Right atrium auricular region (tissue), 2 donors: ENCODE measurements at places on chromosomes 7 and 10. TPM values are rescaled to one million over a fixed set of nuclear protein-coding genes. Genes with fewer than 3 reads are reported as not detected.

DNA sequence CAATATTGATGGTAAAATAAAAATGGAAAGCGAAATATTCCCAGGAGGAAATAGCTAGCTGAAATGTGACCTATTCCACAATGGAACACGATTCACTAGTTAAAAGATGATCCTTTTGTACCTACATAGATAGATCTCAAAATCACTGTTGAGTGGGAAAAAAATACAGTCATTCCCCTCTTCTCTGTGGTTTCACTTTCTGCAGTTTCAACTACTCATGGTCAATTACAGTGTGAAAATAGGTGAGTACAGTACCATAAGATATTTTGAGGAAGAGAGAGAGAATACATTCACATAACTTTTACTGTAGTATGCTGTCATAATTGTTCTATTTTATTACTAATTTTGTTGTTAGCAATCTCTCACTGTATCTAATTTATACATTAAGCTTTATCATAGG lies 56.0 kb upstream of the COL13A1 start:
- H3K36me3 ChIP-seq = no peaks in the 10 kb centered on the region
- H3K27me3 ChIP-seq = no peaks in the 10 kb centered on the region
- H3K27ac ChIP-seq = no peak overlapping the region
- H3K4me1 ChIP-seq = no peaks in the 10 kb centered on the region
- no peak for DNase-seq
- no peak overlapping the region for H3K4me3 ChIP-seq

- DNase-seq = no peak
- no peaks in the 10 kb centered on the region for H3K27me3 ChIP-seq
- H3K4me3 ChIP-seq = no peak overlapping the region
Measured at GRCh38 chr7:124084024-124084423, 51.2 kb upstream of the TMEM229A start.

DNA sequence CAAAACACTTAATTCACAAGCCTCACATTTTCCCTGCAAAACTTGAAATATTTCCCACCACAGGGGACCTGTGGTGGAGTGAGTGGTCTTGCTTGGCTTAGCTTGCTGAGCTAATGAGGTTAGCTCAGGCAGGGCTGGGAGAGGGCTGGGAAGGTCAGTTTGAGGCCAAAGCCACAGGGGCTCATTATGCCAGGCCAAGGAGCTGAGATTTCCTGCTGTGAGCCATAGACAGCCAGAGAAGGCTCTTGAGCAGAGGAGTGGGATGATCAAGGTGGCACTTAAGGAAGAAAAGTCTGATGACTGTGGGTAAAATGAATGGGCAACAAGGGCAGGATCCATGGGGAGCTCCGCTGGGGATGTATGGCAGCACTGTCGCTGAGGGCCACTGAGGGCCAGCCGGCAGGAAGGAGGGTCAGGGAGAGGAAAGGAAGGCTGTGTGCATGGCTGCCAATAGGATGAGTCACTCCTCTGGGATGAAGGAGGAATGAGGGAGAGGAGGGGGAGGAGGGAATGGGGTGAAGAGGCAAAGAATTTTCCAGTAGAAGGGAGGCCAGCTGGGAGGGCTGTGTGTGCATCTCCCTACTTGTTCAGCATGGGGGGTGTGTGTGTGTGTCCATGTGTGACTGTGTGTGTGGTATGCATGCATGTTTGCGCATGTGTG lies 18.7 kb upstream of the ZNF488 start:
- no peaks in the 10 kb centered on the region for H3K36me3 ChIP-seq
- no peak overlapping the region for H3K4me3 ChIP-seq
- no peaks in the 10 kb centered on the region for H3K4me1 ChIP-seq
- no peaks in the 10 kb centered on the region for H3K27me3 ChIP-seq

DNA sequence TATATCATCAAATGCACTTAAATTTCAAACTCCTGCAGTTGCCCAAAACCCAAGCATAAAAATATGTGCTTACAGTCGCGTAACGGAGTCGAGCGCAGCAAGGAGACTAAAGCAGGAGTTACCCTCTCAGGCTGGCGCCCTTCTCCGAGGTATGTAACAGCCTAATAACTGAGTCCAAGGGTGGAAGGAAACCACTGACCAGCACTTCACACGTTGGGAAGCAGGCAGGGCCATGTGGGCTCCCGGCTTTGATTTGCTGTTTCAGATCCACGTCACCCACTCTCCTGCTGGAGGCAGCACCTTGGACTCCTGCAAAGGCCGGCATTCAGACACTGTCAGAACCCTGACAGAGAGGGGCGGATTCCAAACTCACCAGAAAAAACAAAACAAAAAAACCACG lies 123.8 kb downstream of the DIP2C start:
- H3K4me3 ChIP-seq = no peak overlapping the region
- peaks cover 20% of the 10 kb centered on the region for H3K4me1 ChIP-seq
- H3K27ac ChIP-seq = no peak overlapping the region
- H3K27me3 ChIP-seq = no peaks in the 10 kb centered on the region
- no peak for DNase-seq

DNA sequence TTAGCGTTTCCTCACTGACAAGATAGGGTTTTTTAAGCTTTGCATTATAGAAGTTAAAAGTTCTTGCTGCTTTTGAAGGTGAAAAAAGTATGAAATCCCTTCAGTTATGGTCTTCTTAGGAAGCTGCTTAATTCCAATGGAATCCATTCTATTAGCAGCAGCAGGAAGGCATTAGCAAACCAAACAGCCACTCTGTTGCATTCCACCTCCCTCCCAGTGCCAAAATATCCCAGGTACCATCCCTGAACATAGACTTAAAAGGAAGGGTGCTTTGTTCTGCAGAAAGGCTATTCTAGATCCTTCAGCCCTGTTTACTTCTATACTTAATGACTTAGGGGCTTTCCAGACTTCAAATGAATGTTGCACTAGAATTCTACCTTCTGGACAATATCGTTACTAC lies 23.8 kb downstream of the ENO4 start:
- no peaks in the 10 kb centered on the region for H3K36me3 ChIP-seq
- H3K4me3 ChIP-seq = no peak overlapping the region
- H3K27me3 ChIP-seq = no peaks in the 10 kb centered on the region
- no peak for DNase-seq
- no peak overlapping the region for H3K27ac ChIP-seq
- no peaks in the 10 kb centered on the region for H3K4me1 ChIP-seq

- peaks cover 27% of the 10 kb centered on the region for H3K36me3 ChIP-seq
- no peak overlapping the region for H3K4me3 ChIP-seq
- H3K27me3 ChIP-seq = no peaks in the 10 kb centered on the region
- H3K4me1 ChIP-seq = no peaks in the 10 kb centered on the region
- no peak for DNase-seq
Measured at GRCh38 chr10:87751274-87751673, 66.8 kb downstream of the ATAD1 start.

- H3K4me3 ChIP-seq = no peak overlapping the region
- H3K27ac ChIP-seq = no peak overlapping the region
- no peak for DNase-seq
- no peaks in the 10 kb centered on the region for H3K27me3 ChIP-seq
- peaks cover 11% of the 10 kb centered on the region for H3K36me3 ChIP-seq
Measured at GRCh38 chr7:97847791-97848190, 24.4 kb downstream of the ASNS start.

DNA sequence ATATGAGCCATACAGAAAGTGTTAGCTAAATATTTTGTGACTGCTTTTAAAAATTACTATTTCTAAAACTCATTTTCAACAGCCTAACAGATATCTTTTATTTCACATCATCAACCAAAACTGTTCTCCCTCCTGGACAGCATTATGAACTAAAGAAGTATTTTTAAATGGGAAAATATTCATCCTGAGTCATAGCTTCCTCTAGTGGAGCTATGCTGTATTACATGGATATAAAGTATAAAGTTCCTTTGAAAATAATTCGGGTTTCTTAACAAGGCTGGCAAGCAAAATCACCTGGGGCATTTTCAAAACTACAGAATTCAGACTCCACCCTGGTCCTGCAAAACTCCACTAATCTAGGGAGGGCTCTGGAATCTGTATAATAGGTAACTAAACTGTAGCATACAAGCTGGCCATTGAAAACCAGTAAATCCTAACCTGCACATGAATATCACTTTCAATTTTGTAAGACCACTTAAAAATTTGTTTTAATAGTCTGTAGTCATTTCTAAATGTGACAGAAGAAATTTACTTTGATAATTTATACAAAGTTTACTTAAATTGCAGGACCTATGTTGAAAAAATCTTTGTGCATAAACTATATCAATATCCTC lies 53.5 kb downstream of the SCIN start:
- DNase-seq = no peak
- no peak overlapping the region for H3K27ac ChIP-seq
- H3K4me3 ChIP-seq = no peak overlapping the region
- H3K27me3 ChIP-seq = no peaks in the 10 kb centered on the region
- no peaks in the 10 kb centered on the region for H3K36me3 ChIP-seq

DNA sequence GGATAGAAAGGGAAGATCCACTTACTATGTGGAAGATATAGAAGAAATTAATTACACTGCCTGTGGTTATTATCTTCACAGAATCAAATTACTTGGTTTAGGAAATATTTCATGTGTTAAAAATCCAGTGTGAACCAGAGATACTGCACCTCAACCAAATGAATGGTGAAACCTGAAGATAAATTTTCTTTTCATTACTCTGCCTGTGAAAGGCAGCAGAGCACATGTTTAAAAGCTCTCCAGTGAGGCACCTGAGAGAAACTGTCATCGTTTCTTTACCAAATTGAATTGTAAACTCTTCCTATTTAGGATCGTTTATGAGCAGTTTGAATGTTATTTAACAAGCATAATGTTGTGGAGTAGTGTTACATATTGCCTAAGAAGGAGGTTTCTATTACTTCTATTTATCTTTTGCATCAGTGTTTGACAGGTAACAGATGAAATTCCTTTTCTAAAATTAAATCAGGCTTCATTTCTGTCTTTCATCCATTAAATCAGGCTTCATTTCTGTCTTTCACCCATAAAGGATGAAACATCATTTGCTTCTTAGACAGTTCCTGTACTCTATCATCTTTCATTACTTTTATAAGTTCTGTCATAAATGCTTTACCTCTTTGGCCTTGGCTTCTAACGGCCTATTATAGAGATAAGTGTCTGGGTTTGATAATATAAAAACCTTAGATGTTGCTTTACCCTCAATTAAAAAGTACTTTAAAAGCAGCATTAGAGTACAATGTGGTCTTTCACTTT lies 266.6 kb downstream of the NXPH1 start:
- no peak overlapping the region for H3K4me3 ChIP-seq
- no peaks in the 10 kb centered on the region for H3K27me3 ChIP-seq
- no peaks in the 10 kb centered on the region for H3K4me1 ChIP-seq

Gene CAV1
- total RNA-seq = 396 TPM

Gene NUTM2A
- 2.3 TPM for total RNA-seq

GRCh38 chr10:46319389-46319788 lies 32.6 kb downstream of the ANTXRL start:
- H3K27ac ChIP-seq = no peak overlapping the region
- no peaks in the 10 kb centered on the region for H3K27me3 ChIP-seq
- no peaks in the 10 kb centered on the region for H3K36me3 ChIP-seq
- no peaks in the 10 kb centered on the region for H3K4me1 ChIP-seq
- DNase-seq = peak; percentile 4

Gene CUBN
- 0.15 TPM for total RNA-seq

GRCh38 chr7:43123457-43123856 lies 11.0 kb downstream of the HECW1 start:
- H3K4me3 ChIP-seq = no peak overlapping the region
- no peak for DNase-seq
- H3K36me3 ChIP-seq = no peaks in the 10 kb centered on the region
- no peaks in the 10 kb centered on the region for H3K27me3 ChIP-seq
- no peak overlapping the region for H3K27ac ChIP-seq

Gene ZNF746
- total RNA-seq = 11.0 TPM

- no peaks in the 10 kb centered on the region for H3K36me3 ChIP-seq
- H3K27me3 ChIP-seq = no peaks in the 10 kb centered on the region
- H3K27ac ChIP-seq = no peak overlapping the region
- no peaks in the 10 kb centered on the region for H3K4me1 ChIP-seq
Measured at GRCh38 chr10:76141376-76141775, 710.0 kb downstream of the LRMDA start.

DNA sequence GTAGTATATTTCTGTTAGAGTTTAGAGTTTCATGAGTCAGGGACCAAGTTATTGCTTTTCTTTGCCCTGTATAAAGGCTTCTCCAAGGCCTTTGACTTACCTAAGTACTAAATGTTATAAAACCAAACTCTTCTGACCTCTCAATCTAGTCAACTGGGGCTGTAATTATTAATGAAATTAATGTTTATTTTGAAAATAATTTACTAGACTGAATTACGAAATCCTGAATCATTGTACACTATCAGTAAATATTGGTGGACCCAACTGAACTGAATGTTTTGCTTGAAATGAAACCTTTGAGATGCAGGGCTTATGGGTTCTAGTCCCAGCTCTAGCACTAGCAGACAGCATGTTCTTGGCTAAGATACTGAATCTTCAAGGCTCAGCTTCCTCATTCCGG lies 1.7 kb upstream of the CYP2C9 start:
- no peak overlapping the region for H3K4me3 ChIP-seq
- H3K27ac ChIP-seq = no peak overlapping the region
- H3K27me3 ChIP-seq = no peaks in the 10 kb centered on the region
- H3K36me3 ChIP-seq = no peaks in the 10 kb centered on the region

- no peaks in the 10 kb centered on the region for H3K27me3 ChIP-seq
- DNase-seq = no peak
- no peak overlapping the region for H3K4me3 ChIP-seq
- no peaks in the 10 kb centered on the region for H3K36me3 ChIP-seq
Measured at GRCh38 chr10:119313644-119314043, 106.3 kb downstream of the GRK5 start.

GRCh38 chr10:3484306-3485056 lies 300.5 kb downstream of the KLF6 start:
- DNase-seq = no peak
- no peaks in the 10 kb centered on the region for H3K27me3 ChIP-seq
- H3K36me3 ChIP-seq = no peaks in the 10 kb centered on the region
- H3K4me3 ChIP-seq = no peak overlapping the region

Gene SMKR1
- not detected for total RNA-seq

GRCh38 chr7:99365318-99366141 lies 9.0 kb upstream of the ARPC1B start:
- H3K4me1 ChIP-seq = no peaks in the 10 kb centered on the region
- no peaks in the 10 kb centered on the region for H3K27me3 ChIP-seq
- DNase-seq = no peak
- peaks cover 64% of the 10 kb centered on the region for H3K36me3 ChIP-seq
- H3K27ac ChIP-seq = no peak overlapping the region
- H3K4me3 ChIP-seq = no peak overlapping the region

Gene CHCHD3
- total RNA-seq = 154 TPM

DNA sequence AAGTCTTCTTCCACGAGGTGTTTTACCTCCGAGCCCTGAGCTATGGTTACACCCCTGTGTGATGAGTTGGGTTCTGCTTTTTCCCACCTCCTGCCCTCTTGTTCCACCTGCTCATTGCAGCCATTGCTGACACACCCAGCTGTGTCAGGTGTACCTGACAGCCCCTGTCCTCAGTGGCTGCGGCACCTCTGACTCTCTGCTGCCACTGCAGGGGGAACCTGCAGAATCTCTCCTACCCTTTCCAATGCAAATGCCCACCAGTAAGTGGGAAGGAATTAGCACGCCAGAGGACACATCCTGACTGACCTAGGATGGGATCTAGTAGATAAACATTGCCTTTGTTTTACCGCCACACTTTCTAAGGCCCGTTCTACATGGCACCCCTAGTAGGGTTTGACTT lies 600.9 kb upstream of the MKI67 start:
- no peaks in the 10 kb centered on the region for H3K27me3 ChIP-seq
- no peak overlapping the region for H3K27ac ChIP-seq
- no peak for DNase-seq
- no peak overlapping the region for H3K4me3 ChIP-seq
- no peaks in the 10 kb centered on the region for H3K36me3 ChIP-seq
